ENCODE measurements at places on chromosomes 3 and 15.

GRCh38 chr3:5458526-5458925 lies 271.0 kb downstream of the EDEM1 start:
- DNase-seq = no peak

GRCh38 chr3:82473864-82474541 lies 712.6 kb upstream of the GBE1 start:
- DNase-seq = no peak

- no peak for DNase-seq
These were observed 15.9 kb downstream of the CD200R1 start for GRCh38 chr3:112958811-112959560.

DNA sequence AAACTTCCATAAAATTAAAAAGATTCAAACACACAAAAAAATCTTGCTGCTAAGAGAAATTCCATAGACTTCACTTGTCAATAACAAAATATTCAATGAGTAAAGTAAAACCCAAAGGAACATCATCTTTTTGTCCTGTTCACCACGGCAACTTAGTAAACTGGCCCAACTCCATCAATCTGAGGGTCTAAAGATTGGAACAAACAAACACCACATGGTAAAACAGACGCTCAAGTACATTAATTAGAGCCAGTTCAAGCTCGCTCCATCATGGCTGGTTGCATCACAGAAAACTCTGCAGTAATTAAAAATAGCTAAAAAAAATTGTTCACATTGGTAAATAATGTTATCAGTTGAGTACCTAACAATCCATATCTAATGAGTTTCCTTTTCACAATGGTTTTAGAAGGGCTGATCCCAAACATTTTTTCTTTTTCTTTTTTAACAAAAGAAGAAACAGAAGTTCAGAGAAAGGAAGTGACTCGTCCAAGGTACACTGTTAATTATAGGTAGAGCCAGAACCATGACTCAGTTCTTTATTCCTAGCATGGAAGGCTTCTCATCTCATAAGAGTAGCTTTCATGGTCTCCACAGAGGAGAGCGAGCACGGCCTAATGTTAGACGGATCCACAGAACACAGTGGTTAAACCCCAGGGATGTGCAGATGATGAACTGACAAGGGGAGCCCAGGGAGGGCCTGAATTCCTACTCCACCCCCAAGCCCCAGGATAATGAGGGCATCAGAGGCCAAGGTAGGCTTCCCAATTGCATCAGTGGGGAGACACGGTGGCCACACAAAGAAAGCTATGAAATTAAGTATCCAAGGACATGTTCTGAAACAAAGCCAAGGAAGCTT lies 79.2 kb upstream of the ARHGEF3 start:
- DNase-seq = peak; percentile 63

DNA sequence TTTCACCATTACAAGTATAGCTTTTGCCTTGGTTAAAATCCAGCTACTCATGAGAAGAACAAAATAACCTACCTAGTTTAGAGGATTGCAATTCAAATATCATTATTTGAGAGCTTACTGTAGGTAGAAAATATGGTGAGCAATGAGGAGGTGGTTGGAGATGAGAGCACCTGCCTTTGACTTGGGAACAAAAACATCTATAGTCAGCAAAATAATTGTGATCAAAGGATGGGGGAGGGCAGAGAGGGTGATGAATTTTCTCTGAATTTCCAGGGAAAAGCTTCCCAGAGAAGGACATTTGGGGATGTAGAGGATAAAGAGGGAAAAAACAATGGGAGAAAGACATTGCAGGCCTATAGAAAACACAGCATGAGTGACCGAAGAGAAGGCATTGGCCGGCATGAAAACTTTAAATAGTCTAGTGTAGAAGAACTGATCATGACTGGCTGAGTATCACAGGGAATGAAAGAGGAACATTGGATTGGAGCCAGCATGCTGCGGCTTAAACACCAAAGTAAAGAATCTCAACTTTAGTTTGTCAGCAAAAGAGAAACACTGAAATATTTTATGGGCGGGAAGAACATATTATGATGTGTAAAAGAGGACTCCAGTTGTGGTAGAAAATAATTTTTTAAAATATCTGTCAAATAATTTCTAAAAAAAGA lies 581.3 kb downstream of the UNC13C start:
- DNase-seq = no peak

DNA sequence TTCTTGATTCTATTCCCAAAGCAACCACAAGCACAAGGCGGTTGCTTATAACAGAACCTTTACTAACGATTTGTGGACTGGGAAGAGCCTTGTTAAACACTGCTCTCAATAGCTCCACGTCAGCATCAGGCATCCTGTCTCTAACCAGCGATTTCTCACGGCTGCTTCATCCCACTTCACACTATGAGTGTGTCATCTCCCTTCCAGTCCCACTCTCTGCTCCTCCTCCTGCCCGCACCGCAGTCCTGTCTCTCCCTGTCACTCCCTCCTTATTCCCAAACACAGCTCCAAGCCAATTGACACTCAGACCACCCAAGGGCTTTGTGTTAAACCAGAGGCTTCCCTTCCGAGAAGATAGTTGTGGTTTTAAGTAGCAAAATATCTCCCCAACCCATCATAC lies 94.8 kb downstream of the ABHD5 start:
- peak; percentile 32 for DNase-seq

DNA sequence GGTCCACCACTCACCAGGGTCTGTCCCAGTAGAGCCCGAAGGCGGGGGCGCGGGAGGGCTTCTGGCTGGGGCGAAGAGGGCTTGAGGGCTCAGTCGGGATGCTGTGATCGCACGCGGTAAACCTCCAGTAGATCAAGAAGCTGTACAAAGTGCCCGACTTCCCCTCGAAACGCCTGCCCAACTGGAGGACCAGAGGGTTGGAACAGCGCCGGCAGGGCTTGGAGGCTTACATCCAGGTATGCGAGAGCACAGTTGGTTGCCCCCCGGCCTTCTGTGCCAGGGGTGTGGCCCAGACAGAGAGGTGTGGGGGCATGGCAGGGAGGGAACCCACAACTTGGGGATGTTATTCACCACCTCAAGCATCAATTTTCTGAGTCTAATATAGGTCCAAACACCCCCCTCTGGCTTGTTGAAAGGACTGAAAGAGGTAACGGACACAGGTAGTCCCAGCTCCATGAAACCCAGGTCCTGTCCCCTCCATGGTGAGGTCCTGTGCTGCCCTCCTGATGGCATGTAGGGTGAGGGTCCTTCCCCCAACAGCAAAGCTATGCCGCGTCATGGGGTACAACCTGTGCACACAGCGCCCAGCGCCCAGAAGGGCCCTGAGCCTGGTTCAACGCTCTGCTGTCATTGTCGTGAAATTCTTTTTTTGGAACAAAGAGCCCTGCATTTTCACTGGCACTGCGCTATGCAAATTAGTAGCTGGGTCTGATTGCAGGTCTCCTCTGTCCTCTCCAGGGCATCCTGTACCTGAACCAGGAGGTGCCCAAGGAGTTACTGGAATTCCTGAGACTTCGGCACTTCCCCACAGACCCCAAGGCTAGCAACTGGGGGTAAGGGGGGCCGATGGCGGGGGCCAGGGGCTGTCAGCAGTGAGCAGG lies 1.2 kb downstream of the SNX22 start:
- no peak for DNase-seq

- no peak for DNase-seq
These were observed 2.9 kb upstream of the RNF7 start for GRCh38 chr3:141735176-141735575.

DNA sequence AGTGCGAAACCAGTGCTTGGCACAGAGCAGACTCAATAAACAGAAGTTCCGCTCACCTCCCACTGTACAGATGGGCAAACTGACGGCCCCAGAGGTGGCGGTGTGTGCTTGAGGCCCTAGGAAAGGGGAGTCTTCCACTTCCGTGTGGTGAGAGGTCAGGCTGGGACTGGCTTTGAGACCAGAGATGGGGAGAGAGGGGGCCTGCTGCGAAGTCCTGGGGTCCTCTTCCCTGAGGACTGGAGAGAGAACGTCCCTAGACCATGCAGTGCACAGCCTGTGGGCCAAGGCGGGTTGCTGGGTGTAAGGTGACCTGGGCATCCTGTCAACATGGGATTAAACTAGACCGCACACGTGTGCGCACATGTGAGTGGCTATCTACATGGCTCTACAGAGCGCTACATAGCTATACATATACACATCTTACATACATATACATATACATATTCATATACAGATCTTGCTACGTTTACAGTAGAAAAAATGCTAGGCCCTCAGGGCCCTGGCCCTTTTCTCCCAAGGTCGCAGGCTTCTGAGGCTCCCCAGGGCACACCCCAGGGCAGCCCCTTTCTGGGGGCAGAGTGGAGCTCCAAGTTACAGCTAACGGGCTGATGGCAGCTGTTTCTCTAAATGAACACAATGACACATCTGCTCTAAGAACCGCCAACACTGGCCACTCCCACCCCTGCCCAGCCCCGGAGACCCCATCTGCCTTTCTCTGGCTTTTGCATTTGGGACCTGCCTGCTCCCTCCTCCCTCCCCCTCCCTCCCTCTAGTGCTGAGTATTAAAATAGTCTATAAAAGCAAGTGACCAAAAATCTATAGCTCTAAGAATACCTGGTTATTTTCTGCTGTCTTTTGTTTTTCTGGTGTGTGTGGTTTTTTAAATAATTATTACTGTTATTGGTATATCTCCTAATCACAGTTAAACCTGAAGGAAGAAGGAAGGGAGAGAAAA lies 47.0 kb downstream of the HCN4 start:
- DNase-seq = peak; percentile 44

DNA sequence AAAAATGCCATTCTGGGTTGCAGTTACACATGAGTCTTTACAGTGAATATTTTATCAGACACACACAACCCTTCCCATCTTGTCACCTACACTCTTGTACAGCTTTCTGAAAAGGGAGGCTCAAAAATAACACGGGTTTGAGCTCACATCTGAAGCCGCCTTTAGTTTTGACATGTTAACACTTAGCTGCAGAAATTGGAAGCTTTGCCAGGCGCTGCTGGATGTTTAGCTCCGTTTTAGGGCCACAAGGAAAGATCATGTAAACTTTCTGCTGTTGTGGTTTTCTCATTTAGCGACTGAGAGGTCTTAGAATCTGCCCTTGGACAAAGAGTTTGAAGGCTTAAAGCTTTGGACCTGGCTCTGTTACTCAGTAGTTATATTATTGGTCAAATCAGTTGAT lies 120.1 kb downstream of the OXNAD1 start:
- DNase-seq = no peak

DNA sequence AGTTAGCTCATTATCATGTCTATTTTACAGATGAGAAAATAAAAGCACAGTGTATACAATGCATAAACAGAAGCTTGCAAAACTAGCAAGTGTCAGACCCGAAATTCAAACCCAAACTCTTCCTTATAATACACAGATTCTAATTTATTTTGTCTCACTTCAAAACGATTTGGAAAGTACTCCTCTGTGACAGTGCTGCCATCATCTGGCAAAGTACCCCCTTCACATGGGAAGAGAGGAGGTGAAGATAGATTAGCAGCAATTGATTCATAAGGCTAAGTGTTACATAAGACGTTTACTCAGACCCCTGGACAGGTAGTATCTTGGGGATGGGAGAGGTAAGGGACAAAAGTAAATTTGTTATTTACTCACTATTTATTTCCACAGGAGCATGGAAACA lies 744.0 kb upstream of the SGO1 start:
- DNase-seq = no peak

- DNase-seq = peak; percentile 97
These were observed 78.4 kb downstream of the IQSEC1 start for GRCh38 chr3:12994607-12995388.

DNA sequence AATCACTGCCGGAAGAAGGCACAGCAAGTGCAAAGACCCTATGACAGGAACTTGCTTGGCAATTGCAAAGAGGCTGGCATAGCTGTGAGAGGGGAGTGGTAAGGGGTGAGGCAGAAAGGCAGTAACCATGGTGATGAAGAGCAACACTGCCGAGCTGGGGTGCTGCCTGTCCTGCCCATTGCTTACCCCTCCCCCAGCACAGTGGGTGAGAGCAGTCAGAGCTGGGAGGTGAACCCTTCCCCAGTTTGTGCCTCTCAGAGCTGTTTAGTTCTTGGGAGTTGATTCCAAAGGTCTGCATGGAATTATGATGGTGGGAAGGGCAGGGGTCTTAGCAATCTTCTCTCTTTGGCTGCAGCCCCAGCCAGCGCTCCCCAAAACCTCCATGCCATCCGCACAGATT lies 8.8 kb downstream of the TYRO3 start:
- DNase-seq = no peak

- no peak for DNase-seq
These were observed 115.2 kb upstream of the KCNMB2 start for GRCh38 chr3:178421069-178421468.

GRCh38 chr3:185215873-185216606 lies 37.8 kb downstream of the EHHADH start:
- no peak for DNase-seq

- DNase-seq = no peak
These were observed 16.9 kb downstream of the DHX36 start for GRCh38 chr3:154307363-154307762.

- DNase-seq = peak; percentile 45
These were observed 77.6 kb downstream of the TOP2B start for GRCh38 chr3:25587094-25587493.

- DNase-seq = no peak
These were observed 57.4 kb upstream of the PPARG start for GRCh38 chr3:12231431-12231830.

- DNase-seq = peak; percentile 58
These were observed 17.8 kb downstream of the LRIG1 start for GRCh38 chr3:66483006-66483405.

- DNase-seq = no peak
These were observed 19.1 kb upstream of the FSTL1 start for GRCh38 chr3:120469882-120470301.

GRCh38 chr3:30578479-30578878 lies 27.9 kb upstream of the TGFBR2 start:
- peak; percentile 50 for DNase-seq

DNA sequence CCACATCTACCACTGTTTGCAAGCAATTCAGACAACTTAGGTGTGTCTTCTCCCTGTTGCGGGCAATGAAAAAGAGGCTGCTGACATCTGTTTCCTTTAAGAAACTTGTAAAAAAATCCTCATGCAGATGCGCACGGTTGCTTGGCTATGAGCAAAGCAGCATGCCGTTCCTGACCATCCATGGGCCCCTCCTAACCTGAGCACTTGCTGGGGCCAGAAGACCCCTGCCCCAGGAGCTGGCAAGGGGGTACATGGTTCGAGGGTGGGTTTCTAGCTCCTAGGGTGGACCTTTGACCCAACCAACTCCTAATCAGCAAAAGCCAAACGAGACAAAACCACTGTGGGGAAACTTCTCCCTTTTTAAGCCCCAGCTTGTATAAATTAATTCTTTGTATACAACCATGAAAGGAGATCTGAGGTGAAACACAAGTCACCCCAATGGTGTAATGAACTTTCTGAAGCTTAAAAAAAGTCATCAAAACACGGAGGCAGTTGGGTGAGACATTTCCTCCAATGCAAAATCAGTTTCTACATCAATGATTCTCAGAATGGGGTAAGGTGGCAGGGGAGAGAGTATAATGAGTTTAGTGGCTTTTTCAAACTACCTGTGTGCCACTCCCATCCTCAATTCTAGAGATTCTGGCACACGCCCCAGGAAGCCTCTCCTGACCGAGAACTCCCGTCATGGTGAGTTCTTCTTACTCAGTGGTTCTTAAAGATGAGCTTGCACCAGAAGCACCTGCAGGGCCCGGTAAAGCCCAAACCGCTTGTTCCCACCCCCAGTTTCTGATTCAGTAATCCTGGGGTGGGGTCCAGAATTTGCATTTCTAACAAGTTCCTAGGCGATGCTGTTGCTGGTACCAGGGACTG lies 44.1 kb downstream of the CPN2 start:
- DNase-seq = no peak

Measured in islet precursor cell (in vitro differentiated cells).